Foreskin keratinocyte (primary cell): ENCODE measurements at places on chromosomes 5 and 9.

GRCh38 chr5:134592141-134592746, 40.4 kb downstream of the SAR1B start:
- peak; percentile 75 for DNase-seq

- DNase-seq = no peak
Observed at GRCh38 chr9:38359297-38359653, 33.2 kb upstream of the ALDH1B1 start.

DNA sequence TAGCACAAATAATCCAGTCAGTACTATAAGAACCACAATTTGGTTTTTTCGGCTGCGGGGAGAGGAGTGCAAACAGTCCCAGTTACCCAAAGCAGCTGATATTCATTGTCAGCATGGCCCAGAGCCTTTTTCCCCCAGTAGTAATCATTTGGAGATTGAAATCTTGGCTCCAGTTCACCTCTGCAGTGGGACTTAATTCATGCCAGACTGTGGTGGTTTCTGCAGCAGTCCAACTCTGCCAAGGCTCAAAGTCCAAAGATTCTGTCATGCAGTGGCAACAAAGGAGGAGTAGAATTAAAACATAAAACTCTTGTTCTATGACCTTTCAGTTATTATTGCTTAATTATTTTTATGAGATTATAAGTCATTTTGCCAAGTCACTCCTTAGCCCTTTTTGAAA, 25.0 kb upstream of the TRIM36 start:
- no peak for DNase-seq

- no peak for DNase-seq
Observed at GRCh38 chr9:113772121-113772810, 103.8 kb upstream of the ZNF618 start.

GRCh38 chr5:141623611-141624010, 4.8 kb upstream of the DIAPH1 start:
- DNase-seq = no peak

- peak; percentile 78 for DNase-seq
Observed at GRCh38 chr9:105244003-105244733, at the start of gene SLC44A1. Gene SLC44A1 (plus strand): TSS chr9:105244651. CDS start chr9:105244869, 218 bp downstream.

DNA sequence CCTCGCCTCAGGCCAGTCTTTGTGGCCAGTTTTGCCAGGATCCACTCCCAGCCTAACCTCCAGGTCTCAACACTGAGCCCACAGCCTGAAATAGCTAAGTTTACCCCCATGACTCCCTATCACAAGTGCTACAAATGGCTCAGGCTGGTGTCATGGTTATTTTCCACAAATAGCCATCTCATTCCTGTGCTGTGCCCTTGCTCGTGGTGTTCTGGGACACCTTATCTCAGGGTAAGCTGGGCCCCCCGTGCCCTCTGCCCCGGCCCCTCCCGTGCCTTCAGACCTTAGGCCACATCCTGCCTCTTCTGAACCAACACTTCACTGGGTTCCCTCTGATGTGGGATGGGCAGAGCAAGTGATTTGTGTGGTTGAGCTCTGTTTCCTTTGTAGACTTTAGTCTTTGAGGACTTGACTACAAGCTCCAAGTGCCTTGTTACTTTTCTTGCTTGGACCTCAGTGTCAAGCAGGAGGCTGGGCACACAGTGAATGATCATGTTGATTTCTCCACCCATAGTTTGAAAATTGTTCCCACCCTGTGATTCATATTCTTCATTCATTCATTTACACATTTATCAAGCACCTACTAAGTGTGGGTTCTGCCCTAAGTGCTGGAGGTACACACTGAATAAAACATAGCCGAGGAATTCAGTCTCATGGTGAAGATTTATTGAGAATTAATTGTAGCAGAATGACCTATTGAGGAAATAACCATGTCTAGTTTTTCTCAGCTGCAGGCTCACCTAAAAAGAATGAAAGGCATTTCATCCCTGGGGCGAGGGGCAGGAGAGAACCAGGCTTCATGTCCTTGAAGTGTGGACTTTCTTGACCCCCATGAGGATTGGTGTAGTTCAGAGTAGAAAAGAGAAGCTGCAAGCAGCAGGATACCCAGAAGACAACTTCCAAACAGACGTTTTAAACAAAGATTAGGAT, 84.5 kb upstream of the CTNNA1 start:
- no peak for DNase-seq

- no peak for DNase-seq
Observed at GRCh38 chr5:33490071-33490665, 49.4 kb downstream of the TARS1 start.

DNA sequence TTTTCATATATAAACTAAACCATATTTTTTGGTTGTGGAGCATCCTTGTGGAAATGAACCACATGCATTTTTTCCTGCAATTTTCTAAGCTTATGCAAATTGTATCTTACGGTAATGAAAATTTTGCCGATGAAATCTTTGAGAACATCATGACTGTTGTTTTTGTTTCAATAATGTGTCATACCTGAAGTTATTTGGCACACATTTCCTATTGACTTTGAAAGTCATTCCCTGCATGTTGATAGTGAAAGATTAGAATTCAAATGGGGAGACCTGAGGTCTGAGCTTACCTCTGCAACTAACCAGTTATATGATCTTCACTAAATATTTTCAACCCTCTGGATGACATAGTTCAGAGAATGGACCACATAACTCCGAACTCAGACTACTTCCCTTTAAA, 88.5 kb downstream of the PRR16 start:
- no peak for DNase-seq

GRCh38 chr5:131682826-131683225, 47.8 kb upstream of the RAPGEF6 start:
- no peak for DNase-seq

- no peak for DNase-seq
Observed at GRCh38 chr5:127589309-127590030, 59.4 kb upstream of the CTXN3 start.

- DNase-seq = peak; percentile 44
Observed at GRCh38 chr9:91047993-91048607, 246.5 kb downstream of the SYK start.

- no peak for DNase-seq
Observed at GRCh38 chr9:4515958-4516375, 25.7 kb downstream of the SLC1A1 start.

GRCh38 chr9:36501727-36502126, 71.0 kb upstream of the MELK start:
- no peak for DNase-seq

GRCh38 chr9:124403246-124403645, 12.0 kb downstream of the PSMB7 start:
- DNase-seq = no peak

- DNase-seq = no peak
Observed at GRCh38 chr5:383621-384020, 59.4 kb upstream of the EXOC3 start.

DNA sequence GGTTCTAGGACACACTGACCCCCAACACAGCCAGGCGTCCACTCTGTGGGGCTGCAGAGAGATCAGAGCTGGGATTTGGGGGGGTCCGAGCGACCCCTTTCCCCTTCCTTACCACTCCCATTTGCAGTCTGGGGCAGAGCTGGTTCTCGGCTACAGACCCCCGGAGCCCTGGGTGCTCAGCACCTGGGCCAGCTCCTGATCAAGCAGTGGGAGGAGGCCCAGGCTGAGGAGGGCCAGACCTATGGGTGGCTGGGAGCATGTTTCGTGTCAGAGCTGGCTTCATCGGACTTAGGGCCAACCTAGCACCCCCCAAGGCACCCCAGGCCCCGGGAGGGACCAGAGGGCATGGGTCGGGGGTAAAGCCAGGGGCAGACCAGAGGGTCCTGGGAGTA, 7.6 kb downstream of the GRIN1 start:
- no peak for DNase-seq

- DNase-seq = peak; percentile 82
Observed at GRCh38 chr5:143889986-143890385, 78.0 kb downstream of the HMHB1 start.

- DNase-seq = no peak
Observed at GRCh38 chr9:18658804-18659705, 185.1 kb downstream of the ADAMTSL1 start.

GRCh38 chr5:77645158-77645994, 6.9 kb upstream of the OTP start:
- no peak for DNase-seq

DNA sequence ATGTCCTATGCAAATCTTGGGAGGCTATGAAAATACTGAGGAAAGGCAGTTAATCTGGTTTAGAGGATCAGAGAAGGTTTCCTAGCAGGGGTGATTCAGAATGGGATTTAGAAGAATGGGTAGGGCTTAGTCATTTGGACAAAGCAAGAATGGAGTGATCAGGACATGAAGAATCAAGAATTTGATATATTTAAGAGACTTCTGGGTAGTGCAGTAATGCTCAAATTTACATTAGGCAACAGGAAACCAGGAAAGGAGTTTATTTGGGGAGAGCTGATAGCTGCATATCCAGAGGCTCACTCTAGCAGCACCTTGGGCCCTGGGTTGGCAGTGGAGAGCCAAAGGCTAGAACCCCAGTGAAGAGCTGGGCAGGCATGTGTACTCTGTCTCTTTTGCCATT, 78.9 kb upstream of the PAPPA start:
- peak; percentile 85 for DNase-seq

DNA sequence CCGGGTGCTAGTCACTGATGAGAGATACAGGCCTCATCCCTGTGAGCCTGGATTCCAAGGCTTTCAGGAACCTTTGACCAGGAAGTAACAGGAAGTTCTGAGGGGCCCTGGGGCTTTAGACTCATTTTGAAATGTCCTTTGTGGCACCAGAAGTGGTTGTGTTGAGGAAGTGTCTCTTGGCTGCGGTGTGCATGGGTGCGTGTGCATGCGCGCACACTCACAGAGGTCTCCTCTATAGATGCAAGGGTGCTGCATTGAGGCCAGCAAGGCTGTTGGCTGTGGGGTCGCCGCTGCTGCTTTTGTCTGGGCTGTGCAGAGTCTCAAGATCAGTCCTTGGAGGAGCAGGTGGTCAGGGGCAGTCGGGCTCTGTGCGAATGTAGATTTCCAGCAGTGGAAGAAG, 7.6 kb downstream of the RAB24 start:
- no peak for DNase-seq

DNA sequence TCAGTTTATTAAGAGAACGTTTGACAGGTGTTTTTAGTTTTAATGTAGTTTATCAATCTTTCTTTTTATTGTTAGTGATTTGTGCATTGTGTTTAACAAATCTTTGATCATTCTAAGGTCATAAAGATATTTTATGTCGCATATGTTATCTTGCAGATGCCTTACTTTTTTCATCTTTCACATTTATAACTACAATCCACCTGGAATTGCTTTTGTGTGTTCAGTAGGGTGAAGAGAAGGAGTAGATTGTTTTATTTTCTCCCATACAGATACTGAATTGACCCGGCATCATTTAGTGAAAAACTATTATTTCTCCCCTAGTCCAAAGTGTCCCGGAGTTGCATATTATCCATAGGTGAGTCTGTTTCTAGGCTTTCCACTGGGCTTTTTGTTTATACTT, 179.4 kb upstream of the RGMB start:
- DNase-seq = no peak

DNA sequence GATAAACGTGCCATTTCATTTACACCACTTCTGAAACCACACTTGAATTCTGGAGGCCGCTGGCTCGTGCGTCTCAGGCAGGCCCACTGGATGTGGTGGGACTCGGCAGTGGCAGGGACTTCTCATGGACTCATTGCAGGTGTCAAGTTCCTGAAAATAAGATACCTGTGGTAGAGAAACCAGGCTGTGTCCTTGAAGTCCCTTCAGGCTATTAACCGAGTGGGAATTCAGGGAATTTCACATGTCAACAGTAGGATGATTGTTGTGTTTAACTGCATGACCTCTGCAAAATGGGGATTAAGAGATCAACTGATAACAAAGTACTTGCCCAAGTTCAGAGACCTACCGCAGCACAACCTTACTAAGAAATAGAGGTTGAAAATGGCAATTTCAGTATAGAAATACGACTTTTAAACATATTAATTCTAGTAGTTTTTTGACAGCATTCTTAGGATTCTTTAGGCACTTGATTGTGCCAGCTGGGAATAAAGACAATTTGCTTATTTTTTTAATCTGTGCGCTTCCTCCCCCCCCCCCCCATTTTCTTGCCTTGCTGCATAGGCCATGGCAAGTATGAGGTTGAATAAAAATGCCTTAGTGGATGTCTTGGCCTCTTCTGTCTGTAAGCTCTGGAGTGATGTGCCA, 26.8 kb downstream of the TRIP13 start:
- DNase-seq = no peak

DNA sequence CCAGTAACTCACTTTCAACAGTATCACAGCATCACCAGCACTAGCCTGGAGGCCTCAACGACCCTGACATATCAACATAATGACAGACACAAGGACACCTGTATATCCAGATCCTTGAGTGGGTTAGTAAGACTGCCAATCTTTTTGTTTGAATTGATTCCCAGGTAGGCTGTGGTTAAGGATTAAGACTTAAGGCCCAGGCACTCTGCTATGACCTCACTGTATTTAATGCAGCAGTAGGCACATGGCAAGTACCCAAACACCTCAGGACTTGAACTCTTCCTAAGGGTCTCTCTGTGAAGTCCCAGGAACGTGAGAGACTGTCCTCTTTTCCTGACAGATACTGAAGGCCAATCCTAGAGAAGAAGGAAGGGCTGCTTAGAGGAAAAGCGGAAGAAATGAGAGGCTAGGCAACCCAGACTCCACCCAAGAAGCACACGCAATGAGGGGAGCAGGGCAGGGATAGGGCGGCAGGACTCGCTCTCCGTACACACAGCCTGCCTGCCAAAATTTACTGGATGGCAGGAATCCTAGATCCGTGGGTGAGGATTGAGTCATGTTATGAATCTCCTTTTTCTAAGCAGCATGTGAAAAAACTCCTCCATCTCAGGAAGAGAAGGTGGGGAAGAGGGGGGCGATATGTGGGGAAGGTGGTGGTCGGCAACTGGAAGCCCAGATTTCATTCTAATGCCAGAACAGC, 93.4 kb downstream of the SIL1 start:
- peak; percentile 72 for DNase-seq
